ENCODE measurements at places on chromosomes 16 and 17.

GRCh38 chr16:85075236-85075924, 36.9 kb downstream of the CIBAR2 start:
- no peak for DNase-seq

DNA sequence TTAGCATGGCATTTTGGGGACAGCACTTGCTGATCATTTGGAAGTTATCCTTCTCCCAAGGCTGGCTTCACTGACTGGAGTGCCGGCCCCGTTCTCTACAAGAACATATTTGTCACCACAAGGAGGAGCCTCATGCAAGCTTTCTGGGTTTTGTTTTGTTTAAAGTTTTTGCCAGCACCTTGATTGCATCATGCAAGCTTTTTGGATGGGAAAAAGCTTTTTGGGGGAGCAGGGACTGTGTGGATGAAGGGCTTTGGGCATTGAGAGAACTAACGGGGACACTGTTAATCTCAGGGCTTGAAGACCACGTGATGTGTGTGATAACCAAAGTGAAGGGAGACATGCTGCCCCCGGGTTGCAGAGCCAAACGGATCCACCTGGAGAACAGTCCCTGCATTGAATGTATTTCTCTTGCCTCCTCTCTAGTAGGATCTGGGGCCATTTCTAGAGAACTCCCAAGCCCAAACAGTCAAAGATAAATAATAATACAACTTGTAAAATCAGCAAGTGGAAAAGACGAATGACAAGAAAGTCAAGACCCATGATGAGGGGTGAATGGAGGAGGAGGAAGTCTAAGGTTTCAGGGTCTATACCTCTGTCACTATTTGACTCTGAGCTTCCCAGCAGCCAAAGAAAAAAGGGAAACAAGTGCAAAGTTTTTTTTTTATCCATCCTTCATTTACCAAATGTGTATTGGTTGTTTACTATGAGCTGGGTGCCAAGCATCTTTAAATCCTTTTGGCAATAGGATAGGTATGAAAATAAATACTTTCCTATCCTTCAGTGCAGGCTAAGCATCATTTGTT, 17.2 kb downstream of the TMEM114 start:
- DNase-seq = no peak

GRCh38 chr16:56305956-56306565, 114.8 kb downstream of the GNAO1 start:
- no peak for DNase-seq

DNA sequence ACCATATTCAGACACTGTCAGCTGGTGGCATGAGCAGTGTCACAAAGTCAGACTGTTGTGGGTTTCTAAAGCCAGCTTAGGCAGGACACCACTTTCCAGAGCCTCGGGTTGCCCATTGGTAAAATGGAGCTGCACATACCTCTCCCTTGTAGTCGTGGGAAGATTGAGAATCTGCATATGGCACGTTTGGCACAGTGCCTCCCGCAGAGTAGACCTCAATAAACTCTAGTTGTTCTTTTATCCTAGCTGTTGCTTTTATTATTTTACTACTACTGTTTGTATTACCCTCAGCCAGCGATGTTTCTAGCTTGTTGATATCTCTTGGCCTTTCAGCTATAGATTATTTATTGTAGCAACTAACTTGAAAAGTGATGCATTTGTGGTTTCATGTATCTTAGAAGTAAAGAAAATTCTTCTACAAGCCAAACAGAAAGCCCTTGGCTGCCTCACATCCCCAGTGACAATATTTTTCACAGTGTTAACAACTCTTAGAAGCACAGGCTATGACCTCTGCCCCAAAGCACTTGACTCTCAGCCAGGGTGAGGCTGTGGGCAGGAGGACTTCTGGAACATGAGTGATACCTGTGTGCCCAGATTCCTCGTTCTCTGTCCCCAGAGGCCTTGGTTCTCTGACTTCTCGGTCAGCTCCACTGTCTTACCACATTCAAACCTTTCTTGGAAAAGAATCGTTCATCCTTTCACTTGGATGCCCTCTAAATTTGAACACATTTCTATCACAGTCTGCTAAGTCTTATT, 351.6 kb downstream of the SNX29 start:
- DNase-seq = no peak

GRCh38 chr16:29959293-29959692, 2.6 kb upstream of the TMEM219 start:
- no peak for DNase-seq

DNA sequence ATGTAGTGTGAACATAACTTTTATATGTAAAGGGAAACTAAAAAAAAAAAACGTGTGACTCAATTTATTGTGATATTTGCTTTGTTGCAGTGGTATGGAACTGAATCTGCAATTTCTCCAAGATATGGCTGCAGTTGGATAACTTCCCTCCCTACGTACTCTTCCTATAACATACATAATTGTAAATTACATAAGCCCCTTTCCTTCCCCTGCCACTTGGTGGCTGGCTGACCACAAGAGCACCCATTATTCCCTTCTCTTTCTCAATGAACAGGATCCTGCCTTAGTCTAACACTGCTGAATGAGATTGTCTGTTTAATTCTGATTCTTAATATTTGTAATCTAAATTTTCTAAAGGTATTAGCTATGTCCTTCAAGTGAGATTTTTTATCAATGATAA, 27.8 kb downstream of the CCL4 start:
- DNase-seq = no peak

DNA sequence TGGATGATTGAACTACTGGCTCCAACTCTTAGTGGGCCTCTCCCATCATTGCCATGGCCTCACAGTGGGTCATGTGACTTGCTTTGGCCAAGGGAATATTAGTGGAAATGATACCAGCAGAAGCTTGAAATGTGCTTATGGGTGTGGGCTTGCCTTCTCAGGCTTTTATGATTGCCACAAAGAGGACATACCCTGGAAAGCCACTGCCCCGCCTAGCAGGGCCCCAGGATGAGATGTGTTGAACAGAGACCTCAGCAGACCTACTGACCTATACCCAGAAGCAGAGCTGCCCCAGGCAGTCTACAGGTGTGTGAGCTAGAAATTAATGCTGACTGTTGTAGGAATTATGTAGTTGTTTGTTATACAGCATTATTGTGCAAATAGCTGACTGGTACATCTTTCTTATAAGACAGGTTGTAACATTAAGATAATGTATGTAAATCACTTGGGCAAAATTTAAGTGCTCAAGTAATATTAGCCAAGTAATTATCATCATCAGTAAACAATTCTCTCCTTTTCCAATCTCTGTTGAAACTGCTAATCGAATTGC, 67.8 kb upstream of the CDH5 start:
- DNase-seq = no peak

- DNase-seq = no peak
Measured at GRCh38 chr17:56608944-56609343, 15.4 kb downstream of the NOG start.

DNA sequence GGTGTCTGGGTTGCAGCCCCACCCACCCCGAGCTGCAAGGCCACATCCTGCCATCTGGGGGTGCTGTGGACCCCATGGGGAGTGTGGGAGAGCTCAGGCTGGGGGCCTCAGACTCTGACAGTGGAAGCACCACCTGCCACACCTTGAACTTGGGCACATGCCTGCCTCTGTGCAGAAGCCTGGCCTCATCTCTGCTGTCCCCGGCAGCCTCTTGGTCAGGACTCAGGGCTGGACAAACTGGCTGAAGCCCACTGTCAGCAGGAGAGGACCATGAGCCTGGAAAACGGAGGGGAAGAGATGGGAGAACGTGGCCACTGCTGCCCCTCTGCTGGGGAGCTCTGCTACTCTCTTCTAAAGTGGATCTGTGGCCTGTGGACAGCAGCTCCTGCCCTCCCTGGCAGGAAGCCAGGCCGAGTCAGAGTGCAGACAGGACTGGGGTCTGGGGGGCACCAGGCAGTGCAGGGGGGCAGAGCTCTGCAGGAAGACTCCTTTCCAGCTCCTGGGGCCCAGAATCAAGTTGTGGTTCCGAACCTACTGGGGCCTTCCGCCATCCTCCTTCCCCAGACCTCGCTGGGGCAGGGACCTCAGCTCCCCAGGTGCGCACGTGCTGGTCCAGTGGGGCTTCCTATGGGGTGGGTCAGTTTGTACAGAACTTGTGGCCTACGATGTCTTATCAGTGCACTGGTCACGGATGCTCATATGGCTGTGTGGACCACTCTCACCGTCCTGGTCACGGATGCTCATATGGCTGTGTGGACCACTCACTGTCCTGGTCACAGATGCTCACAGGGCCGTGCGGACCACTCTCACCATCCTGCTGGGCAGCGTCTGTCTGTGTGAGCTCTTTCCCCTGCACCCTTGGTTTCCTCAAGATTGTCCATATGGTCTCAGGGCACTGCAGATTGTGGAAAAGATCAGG, 207.7 kb downstream of the LAT start:
- DNase-seq = no peak

DNA sequence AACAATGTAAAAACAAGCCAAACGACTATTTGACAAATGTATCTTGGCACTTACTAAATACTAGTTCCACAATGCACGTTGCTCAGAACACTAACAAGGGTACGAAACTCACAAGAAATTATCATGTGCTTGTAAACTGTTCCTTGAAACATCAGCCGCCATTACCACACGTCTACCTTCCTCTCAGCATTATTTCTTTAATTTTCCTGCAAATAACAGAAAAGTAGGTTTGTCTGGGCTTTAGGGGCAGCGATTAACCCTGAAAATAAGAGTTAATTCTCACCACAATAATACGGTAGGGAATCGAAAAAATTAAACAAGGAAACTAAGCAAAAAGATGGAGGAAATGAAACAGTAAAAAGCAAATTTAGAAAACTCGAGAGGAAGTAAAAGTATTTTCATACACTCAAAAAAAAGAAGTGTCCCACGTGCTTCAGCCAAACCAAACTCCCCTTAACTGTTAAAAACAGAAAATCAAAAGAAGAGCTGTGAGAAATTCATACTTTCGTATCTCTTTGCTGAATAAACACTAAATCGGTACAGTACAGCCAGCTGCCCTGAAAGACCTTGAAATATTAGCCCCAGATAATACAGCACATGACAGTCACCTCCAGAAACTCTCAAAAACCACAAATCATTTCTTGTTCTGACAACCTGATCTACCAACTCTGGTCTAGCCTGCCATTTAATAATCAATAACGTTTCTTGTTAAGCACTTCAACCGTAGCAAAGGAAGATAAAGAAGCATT, 1.2 kb downstream of the ARHGAP17 start:
- no peak for DNase-seq

DNA sequence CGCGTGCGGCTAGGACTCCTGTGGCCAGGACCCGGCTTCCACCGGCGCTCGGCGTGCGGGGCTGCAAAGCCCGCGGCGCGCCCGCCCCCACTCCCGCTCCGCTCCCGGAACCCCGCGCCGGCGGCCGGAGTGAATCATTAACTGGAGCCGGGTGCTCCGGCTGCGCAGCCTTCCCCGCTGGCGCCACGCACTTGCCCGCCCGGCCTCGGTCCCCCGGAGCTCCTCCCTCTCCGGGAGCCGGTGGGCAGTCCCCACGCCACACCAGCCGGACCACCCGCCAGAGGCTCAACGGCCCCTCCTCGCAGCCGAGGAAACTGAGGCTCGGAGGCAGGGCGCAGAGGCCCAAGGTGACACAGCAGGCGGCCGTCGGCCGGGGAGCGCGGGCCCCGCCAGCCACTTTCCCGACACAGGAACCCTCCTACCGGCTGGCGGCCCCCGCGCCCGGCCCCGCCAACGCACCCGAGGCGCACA, 580 bp downstream of the BCAR1 start:
- no peak for DNase-seq

DNA sequence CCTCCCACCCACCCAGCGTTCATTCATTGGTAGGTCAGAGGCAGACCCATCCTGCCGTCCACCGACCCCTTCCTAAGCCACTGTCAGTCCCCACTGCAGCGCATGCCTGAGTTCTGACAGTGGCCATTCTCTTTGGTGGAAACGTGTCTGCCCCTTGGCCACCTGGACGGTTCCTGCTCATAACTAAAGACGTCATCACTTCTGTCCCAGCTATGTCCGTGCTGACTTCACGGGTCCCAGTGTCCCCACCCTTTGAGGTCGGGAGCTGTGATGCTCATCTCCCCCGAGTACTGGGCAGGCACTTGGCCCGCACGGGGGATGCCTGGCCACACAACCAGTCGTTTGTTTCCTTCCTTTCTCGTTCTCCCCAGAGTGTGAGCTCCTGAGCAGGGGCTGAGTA, 267.1 kb downstream of the C16orf95 start:
- DNase-seq = no peak

DNA sequence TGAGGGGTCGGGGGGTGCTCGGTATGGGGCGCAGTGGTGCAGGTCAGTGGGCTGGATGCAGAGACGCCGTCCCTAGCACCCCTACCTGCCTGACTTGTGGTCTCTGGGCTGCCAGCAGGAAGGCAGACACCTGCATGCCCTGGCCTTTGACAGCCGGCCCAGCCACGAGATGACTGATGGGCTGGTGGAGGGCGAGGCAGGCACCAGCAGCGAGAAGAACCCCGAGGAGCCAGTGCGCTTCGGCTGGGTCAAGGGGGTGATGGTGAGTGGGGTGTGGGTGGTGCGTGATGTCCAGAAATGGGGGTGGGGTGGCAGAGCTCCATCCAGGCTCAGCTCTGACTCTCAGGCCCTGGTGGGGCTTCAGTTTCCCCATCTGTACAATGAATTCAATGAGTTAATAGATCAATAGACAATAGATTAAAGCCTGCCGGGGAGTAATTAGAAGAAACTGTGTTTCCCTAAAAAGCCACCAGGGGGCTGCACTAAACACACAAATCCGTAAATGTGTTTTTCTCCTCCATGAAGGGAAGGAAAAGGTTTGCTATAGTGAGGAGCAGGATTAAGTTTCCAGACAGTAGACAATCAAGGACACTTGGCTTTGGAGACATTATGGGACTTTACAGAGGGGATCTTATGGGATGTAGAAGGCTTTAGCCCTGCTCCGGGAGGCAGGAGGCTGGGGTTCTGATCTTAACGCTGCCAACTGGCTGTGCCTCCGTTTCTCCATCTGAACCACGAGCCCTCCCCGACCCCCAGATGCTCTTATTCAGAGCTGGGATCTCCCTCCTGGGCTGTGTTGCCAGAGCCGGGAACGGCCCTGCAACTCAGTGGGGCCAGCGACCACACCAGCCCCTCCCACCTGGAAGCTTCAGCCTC, 2.2 kb downstream of the SLC12A3 start:
- DNase-seq = no peak

DNA sequence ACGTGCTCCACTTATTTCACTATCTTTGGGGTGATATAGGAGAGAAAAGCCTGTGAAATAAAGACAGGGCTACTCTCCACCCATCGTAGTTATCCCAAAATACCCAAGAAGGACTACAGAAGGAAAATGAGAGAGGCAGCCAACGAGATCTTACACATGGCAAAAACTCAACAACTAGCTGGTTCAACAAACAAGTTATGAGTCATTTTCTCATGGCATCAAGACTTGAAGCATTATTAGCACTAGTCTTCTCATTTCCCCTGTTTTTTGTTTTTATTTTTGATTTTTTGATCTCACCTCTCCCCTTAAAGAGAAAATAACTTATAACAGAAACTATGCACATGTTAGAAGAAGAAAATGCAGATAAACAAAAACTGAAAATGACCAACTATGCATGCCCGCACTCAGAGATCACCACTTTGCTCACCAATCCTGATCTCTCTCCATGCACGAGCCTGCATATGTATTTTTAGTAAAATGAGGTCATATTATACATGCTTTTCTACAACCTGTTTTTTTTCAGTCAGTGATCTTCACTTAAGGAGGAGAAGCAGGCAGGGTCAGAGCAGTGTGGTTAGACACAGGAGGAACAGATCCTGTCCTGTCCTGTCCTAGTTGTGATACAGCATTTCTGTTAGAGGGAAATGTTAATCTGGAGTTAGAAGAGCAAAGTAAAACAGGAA, 22.8 kb downstream of the FAM117A start:
- DNase-seq = no peak

Measured in right renal cortex interstitium (tissue), 3 donors.